Osteocyte (in vitro differentiated cells): ENCODE measurements at places on chromosomes 5 and 9. TPM values are rescaled to one million over a fixed set of nuclear protein-coding genes. Genes with fewer than 3 reads are reported as not detected.

DNA sequence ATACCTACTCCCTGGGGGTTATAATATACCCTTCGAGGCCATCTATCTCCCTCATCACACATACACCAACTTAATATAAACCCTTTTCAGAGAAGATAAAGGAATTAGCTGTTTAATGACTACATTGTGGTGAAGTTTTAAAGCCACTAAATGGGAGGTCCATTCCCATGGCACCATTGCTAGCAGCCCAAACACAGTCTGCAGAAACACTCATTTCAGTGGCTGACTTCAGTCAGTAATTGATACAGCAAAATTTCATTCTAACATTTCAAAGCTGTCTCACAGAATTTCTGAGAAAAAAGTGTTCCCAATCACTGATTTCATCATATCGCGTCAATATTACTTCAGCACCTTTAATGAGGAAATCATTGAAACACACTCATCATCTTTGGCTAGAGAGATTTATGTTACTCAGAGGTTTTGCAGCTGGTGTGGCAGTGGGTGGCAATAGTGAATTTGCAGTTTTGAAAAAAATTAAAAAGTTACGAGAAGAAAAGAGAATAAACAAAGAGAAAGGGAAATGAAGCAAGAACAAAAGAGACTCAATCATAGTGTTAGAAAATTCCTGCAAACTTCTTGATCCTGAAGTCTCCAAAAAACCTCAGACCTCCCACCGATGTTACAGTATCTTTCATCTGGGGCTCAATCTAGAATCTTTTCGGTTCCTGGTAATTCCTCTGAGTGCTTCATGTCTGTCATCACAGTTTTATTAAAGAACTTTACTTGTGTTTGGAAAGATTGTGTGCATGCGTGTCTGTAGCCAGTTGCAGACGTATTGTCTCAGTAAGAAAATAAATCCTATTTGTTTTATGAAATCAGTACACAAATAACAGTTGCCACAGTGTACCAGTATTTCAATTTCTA lies 105.0 kb downstream of the ERCC6L2 start:
- H3K4me3 ChIP-seq, result no peak overlapping the region
- no peak overlapping the region for H3K27ac ChIP-seq
- H3K36me3 ChIP-seq, result peaks cover 31% of the 10 kb centered on the region
- H3K4me1 ChIP-seq, result no peaks in the 10 kb centered on the region

DNA sequence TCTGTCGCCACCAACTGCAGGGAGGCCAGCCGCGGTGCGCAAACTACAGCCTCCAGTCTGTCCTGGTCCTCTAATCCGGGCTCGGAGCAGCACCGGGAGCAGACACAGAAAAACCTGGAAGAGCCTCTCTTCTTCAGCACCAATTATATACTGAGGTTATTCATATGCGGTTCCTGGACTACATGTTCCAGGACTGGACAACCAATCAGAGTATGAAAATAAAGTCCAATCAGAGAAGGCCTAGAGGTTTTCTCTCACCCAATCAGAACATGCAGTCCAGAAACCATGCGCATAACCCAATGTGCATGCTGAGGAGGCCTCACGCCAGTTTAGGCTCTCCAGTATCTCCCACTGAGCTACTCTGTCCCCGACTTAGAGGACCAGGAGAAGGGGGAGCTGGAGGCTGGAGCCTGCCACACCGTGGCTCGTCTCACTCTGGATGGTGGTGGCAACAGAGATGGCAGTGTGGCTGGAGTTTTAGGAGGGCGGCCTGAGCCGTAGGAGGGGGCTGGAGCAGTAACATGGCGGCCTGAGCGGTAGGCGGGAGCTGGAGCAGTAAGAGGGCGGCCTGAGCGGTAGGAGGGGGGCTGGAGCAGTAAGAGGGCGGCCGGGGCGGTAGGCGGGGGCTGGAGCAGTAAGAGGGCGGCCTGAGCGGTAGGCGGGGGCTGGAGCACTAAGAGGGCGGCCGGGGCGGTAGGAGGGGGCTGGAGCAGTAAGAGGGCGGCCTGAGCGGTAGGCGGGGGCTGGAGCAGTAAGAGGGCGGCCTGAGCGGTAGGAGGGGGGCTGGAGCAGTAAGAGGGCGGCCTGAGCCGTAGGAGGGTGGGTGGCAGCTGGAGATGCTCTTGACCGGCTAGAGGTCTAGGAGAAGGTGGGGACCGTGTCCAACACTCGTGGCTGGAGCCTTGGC lies 20.4 kb upstream of the TRIM52 start:
- H3K4me1 ChIP-seq, result peaks cover 18% of the 10 kb centered on the region
- H3K27me3 ChIP-seq, result no peaks in the 10 kb centered on the region
- H3K36me3 ChIP-seq, result peaks cover 3% of the 10 kb centered on the region
- peak overlapping the region; percentile 84 for H3K27ac ChIP-seq
- no peak overlapping the region for H3K4me3 ChIP-seq

The PTGR1 gene
- total RNA-seq, result 16.5 and 17.1 TPM in 2 replicates

- H3K4me3 ChIP-seq, result no peak overlapping the region
- no peaks in the 10 kb centered on the region for H3K27me3 ChIP-seq
- no peaks in the 10 kb centered on the region for H3K4me1 ChIP-seq
- H3K27ac ChIP-seq, result no peak overlapping the region
- DNase-seq, result no peak
- no peaks in the 10 kb centered on the region for H3K36me3 ChIP-seq
These were observed 40.6 kb downstream of the INSYN2B start for GRCh38 chr5:169939731-169940130.

DNA sequence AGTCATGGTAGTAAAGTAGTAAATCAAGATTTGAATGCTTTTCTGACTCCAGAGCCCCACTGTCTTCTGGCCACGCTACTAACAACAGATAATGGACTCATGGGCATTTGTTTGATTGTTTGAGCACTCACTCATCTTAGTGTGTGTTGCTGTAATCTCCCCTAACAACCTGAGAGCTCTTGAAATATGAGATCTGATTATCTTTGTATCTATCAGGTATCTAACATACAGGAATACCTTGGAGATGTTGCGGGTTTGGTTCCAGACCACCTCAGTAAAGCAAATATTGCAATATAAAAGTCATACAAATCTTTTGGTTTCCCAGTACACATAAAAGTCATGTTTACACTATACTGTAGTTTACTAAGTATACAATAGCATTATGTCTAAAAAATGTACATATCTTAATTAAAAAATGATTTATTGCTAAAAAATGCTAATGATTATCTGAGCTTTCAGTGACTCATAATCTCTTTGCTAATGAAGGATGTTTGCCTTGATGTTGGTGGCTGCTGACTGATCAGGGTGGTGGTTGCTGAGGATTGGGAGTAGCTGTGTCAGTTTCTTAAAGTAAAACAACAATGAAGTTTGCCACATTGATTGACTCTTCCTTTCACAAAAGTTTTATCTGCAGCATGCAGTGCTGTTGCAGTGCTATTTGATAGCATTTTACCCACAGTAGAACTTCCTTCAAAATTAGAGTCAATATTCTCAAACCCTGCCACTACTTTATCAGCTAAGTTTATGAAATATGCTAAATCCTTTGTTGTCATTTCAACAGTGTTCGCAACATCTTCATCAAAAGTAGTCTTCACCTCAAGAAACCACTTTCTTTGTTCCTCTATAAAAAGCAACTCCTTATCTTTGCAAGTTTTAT lies 92.2 kb downstream of the ZNF462 start:
- DNase-seq, result no peak
- peaks cover 3% of the 10 kb centered on the region for H3K4me1 ChIP-seq
- H3K4me3 ChIP-seq, result no peak overlapping the region
- H3K27me3 ChIP-seq, result no peaks in the 10 kb centered on the region
- H3K27ac ChIP-seq, result no peak overlapping the region

DNA sequence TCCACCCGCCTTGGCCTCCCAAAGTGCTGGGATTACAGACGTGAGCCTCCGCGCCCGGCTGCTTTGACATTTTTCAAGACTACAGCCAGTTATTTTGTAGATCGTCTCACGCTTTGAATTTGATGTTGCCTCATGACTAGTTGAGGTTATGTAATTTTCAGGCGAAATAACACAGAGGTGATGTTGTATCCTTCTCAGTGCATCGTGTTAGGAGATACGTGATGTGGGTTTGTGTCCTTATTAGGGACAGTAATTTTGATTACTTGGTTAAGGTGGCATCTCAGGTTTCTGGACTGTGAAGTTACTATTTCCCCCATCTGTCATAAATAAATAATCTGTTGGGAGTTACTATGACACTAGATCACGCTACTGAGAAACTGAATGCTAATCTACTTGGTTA lies 25.0 kb downstream of the CTNNA1 start:
- no peak for DNase-seq
- peaks cover 22% of the 10 kb centered on the region for H3K4me1 ChIP-seq
- no peak overlapping the region for H3K4me3 ChIP-seq
- H3K36me3 ChIP-seq, result peaks cover 16% of the 10 kb centered on the region
- H3K27ac ChIP-seq, result no peak overlapping the region

The OTP gene
- total RNA-seq, result not detected in 2 replicates

The CCL27 gene
- 0.78 and 1.1 TPM in 2 replicates for total RNA-seq

DNA sequence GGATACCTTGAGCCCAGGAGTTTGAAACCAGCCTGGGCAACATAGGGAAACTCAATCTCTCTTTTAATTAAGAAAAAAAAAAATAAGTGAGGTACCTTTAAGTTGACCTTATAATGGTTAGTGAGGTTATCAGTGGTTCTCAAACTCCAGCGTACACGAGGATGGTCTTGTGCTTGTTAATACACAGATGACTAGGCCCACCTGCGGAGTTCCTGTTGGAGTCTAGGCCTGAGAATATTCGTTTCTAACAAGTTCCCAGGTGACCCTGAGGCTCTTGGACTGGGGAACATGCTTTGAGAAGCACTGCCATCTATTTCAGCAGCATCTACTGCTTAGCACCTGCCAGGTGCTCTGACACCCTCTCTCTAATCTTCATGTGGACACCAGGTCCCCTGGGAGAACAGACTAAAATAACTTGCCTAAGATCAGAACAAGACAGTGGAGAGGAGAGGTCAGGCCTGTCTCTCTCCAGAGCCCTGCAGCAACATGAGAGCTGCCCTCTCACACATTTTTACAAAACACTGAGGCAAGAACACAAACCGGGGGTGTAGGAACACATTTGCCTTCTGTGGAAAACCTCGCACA lies 24.6 kb downstream of the TLE1 start:
- no peak for DNase-seq
- peak overlapping the region; percentile 32 for H3K27ac ChIP-seq
- H3K4me3 ChIP-seq, result no peak overlapping the region
- no peaks in the 10 kb centered on the region for H3K27me3 ChIP-seq
- H3K4me1 ChIP-seq, result peaks cover 44% of the 10 kb centered on the region

The TLX3 gene
- not detected in 2 replicates for total RNA-seq

DNA sequence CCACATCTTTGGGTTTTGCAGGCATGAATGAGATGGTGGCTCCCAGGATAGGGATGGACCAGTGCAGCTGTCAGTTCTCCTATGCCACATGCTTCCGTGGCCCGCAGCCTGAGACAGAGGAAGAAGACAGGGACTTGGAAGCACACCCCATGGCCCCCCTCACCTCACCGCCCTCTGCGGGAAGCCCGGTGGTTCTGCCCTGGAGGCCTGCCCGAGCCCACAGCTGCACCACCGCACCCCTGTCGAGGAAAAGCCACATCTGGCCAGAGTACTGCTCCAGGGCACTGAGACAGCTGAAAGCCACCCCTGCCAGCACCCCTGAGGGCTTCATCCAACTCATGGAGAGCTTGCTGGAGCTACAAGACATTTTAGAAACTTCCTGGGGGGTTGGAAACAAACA lies 7.6 kb upstream of the TRMT10B start:
- no peak overlapping the region for H3K27ac ChIP-seq
- no peaks in the 10 kb centered on the region for H3K4me1 ChIP-seq
- no peak for DNase-seq
- no peak overlapping the region for H3K4me3 ChIP-seq

DNA sequence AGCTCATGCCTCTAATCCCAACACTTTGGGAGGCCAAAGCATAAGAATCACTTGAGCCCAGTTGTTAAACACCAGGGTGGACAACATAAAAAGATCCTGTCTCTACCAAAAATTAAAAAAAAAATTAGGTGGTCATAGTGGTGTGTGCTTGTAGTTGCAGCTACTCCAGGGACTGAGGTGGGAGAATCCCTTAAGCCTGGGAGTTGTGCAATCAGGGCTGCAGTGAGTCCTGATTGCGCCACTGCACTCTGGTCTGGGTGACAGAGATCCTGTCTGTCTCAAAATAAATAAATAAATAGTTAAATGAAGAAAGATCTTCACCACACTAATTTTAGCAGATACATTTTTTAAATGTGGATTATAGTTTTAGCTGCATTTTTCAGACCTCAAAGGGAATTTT lies 433.2 kb downstream of the MAT2B start:
- no peak overlapping the region for H3K4me3 ChIP-seq
- H3K36me3 ChIP-seq, result no peaks in the 10 kb centered on the region
- DNase-seq, result no peak
- no peak overlapping the region for H3K27ac ChIP-seq
- no peaks in the 10 kb centered on the region for H3K27me3 ChIP-seq

DNA sequence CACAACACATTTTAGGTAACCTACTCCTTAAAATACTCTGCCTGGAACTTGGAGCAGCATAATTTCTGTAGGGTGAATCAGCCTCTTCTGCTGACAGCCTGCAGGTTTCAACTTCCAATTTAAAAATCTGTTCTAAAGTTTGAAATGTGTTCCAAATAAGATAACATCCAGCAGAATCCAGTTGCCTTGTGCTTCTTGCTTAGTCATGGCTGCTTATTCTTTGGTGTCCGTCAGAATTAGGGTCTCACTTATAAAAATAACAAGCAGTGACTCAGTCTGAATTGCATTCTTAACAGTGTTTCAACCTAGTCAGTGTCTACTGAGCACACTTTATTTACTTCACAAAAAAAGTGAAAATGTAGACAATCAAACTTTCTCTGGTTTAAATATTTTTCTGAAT lies 3.7 kb downstream of the CDH6 start:
- H3K4me3 ChIP-seq, result peak overlapping the region; percentile 93
- H3K36me3 ChIP-seq, result peaks cover 58% of the 10 kb centered on the region
- peak overlapping the region; percentile 95 for H3K27ac ChIP-seq
- H3K4me1 ChIP-seq, result peaks cover 60% of the 10 kb centered on the region
- no peak for DNase-seq

- H3K27ac ChIP-seq, result no peak overlapping the region
- no peak for DNase-seq
- no peak overlapping the region for H3K4me3 ChIP-seq
- no peaks in the 10 kb centered on the region for H3K36me3 ChIP-seq
These were observed 35.9 kb upstream of the POC5 start for GRCh38 chr5:75753182-75753581.

- DNase-seq, result no peak
- no peaks in the 10 kb centered on the region for H3K36me3 ChIP-seq
- no peak overlapping the region for H3K4me3 ChIP-seq
- peak overlapping the region; percentile 91 for H3K27ac ChIP-seq
These were observed 64.5 kb upstream of the FRRS1L start for GRCh38 chr9:109231593-109231992.
